Activated CD4-positive, alpha-beta T cell treated with anti-CD3 and anti-CD28 coated beads, Interleukin-2, amount 50 U/mL, for 4 hours (primary cell): ENCODE measurements at places on chromosomes 11 and 22.

DNA sequence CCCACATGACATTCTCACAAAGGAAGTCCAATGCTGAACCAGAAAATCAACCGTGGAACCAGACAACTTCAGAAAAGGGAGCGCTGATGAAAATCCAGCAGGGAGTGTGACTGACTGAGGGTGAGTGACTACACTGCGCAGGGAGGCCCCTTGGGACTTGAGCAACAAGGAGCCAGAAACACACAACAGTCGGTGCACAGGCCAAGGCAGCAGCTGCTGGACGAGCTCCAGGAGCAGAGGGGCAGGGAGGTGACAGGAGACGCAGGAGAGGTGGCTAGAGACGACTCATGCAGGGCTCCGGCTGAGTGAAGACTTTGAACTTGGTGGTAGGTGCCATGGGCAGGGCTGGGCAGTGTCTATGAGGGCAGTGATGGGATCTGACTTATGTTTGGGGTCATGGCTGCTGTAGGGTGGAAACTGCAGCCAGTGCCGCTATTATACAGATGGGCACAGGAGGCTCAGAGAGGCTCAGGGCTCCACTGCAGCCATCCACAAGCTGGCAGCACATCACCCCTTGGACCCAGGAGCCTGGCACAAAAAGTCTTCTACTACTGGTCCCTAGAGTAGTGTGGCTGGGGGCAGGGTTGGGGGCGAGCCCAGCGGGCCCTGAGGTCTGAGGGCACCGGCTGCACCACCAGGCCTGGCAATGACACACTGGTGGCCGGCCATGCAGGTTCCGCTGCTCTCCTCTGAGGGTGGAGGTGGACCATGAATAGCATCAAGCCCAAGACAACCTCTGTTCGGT is 10.3 kb upstream of the FADD start:
- DNase-seq: no peak

GRCh38 chr11:125425601-125426000 is 70.5 kb downstream of the FEZ1 start:
- no peak for DNase-seq

DNA sequence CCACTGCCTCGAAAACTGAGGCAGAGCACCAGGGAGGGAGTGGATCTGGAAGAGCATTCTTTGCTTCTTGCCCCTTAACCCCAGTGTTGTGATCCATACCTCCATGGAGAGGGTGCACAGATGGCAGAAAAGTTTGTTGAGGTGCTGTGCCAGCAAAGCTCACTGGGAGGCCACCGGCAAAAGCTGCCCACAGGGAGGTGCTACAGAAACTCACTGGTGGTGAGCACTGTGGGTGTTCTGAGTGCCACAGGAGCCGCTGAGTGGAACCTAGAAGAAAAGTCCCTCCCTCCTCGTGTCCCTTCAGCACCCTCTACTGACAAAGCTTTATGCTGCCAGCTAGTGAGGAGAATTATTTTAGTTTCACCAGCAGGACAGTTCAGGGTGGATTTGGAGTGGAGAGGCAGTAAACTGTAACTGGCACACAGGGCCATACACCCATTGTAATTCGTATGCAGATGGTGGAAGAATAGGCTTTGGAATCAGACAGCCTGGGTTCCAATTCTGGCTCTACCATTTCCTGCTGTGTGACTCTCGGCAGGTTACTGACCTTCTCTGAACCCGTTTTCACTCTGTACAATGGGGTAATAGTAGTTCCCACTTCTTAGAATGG is 84.6 kb downstream of the SWAP70 start:
- peak; percentile 40 for DNase-seq

GRCh38 chr22:49308300-49308699 is 519.4 kb downstream of the BRD1 start:
- no peak for DNase-seq

DNA sequence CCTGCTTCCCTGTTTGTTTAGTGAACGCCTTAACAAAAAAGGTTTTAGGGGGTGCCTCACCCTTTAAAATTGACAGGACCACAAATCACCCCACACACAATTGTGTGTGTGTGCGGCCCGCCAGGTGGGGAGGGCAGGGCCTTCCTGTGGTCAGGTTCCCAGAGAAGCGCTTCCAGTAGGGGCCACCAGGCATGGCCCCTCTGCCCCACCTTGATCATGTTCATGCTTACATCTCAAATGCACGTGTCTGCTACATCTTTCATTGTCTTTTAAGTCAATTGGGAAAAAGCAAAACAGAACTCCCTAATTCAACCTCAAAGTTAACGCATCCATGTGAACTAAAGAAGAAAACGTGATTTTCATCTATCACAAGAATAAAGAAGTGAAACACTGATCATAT is 1335.3 kb downstream of the TBC1D22A start:
- DNase-seq: no peak

DNA sequence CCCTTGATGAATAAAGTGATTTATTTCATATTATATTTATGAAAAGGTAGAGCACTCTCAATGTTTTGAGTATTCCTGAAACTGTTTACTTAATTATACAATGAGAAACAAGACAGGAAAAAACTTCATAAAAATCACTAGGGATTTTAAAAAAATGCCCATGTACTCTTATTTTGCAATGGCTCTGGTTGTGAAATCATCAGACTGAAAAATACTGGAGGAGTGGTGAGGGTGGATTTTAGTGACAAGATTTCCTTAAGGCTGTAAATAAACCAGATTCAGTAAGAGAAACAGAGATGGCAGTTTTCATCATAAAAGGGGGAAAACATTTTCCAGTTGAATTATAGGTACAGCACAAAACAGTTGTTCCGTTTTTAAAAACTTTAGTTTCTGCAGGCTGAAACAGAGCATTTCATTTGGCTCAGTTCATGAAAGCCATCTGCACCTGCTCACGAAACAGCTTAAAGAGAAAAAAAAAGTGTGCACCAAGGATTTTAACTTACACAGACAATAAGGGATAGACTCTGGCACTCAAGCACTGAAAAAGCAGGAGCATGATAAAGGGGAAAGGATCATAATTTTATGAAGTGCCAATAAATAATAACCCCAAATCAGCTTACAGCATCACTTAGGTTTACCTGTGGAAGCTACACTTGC is 100.7 kb downstream of the MAML2 start:
- DNase-seq: no peak

DNA sequence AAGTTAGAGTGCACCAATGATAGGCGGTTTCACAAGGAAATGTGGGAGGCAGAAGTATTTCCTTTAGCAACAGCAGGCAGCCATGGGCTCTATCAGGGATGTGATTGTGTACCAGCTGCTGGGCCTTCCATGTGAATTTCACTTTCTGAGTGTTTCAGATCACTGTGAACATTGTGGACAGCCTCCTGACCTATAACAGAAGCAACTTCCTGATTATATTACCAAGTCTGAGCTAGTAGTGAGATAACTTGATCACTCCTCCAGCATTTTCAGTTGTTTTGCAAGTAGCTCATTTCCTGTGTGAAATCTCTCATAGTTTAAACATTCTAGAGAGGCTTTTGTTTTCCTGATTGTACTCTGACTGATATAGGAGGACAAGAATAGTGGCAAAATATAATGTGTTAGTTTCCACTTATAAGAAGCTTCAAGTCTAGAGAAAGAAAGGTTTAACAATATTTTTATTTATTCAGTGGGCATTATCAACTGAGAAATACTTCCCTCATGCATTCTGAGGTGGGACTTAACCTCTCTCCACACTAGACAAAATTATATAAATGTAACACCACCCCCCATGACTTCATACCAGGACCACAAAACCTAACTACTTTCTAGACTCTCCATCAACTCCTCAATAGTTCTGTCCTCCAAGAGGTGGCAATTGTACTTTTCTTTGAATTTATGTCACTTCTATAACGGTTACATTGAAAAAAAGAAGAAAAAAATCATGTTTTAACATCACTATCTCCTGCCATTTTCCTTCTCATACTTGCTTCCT is 184.2 kb upstream of the LUZP2 start:
- DNase-seq: no peak

DNA sequence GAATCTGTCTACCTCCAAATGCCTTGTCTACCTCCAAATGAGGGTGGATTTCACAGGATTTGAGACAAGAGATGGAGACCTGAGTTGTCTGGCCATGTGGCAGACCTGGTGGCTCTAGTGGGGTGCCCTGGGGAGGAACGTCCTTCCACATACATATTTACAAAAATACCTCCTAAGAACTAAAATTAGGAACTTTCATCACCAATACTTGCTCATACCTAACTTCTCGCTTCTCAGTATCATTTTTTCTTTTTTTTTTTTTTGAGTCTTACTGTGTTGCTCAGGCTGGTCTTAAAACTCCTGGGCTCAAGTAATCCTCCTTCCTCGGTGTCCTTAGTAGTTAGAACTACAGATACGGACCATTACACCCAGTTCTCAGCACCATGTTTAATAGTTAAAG is 117.9 kb downstream of the MED15 start:
- DNase-seq: no peak

DNA sequence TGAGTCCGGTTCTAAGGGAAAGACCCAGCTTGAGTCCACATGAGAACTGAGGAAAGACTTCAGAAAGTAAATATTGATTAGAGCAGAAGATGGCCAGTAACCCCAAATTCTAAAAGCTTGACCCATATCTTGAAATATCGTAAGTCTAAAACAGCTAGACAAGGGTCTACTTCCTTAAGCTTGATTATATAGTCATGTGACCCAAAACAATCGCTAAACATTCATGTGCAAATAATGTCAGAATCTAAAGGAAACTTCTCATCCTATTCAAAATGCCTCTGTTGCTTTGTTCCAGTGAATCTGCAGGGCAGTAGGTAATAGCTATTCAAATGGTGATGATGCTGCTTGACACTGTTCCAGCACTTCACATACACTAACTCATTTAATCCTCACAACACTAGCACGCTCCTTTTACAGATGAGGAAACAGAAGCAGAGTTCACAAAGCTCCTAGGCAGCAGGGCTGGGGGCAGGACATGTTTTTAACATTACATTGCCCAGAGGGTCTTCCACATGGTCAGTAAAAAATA is 52.6 kb downstream of the TCF20 start:
- DNase-seq: no peak

GRCh38 chr22:39176714-39177455 is 24.4 kb upstream of the CBX7 start:
- DNase-seq: no peak

DNA sequence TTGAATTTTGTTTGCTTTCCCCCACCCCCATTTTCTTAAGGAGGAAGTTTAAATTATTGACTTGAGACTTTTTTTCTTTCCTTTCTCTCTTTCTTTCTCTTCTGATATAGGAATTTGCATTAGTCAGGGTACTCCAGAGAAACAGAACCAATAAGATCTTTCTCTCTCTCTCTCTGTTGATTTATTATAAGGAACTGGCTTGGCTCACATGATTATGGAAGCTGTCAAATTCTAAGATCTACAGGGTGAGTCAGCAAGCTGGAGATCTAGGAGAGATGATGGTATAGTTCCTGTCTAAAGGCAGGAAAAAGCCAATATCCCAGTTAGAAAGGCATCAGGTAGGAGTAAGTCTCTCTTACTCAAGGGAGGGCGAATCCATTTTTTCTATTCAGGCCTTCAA is 64.0 kb downstream of the CCDC81 start:
- no peak for DNase-seq

DNA sequence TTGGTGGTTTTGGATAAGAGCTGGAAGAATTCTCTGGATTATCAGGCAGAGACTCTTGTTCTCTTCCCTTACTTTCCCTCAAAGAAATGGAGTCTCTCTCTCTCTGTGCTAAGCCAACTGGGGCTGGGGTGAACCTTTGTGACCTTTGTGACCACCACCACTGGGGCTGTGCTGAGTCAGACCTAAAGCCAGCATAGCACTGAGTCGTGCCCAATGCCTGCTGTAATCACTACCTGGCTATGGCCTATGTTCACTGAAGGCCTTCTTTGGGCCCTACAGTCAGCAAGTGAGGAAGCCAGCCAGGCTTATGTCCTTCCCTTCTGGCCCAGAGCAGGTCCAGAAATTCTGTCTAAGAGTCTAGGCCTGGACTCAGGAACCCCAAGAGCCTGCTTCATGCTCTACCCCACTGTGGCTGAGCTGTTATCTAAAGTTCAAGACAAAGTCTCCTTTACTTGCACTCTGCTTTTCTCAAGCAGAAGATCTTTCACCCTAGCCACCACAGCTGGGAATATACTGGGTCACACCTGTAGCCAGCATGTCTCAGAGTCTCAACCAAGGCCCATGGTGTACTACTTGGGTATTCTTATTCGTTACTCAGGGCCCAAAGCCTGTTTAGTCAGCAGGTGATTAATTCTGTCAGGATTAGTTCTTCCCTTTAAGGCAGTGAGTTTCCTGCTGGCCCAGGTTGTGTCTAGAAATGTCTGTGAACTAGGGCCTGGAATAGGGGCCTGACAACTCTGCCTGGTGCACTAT is 86.0 kb downstream of the EHF start:
- no peak for DNase-seq

DNA sequence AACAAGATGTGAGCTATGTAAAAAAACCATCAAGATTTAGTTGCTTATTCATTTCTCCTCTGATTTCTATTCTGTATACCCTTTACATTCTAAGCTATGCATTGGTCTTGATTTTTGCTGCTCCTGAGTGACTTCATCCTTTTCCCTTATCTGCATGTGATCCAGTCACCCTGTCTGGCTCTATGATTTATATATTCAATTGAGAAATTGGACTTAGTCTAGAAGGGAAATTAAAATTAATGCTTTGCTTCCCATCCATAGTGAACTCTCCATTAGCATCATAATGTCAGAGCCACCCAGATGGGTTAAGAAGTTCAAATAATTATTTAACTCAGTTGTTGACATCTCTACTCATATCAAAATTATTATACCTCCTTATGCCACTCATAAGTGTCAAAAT is 5.0 kb downstream of the JRKL start:
- DNase-seq: no peak
